Uterus (tissue), 4 donors: ENCODE measurements at places on chromosomes 6 and 20. TPM values are rescaled to one million over a fixed set of nuclear protein-coding genes. Genes with fewer than 3 reads are reported as not detected.

DNA sequence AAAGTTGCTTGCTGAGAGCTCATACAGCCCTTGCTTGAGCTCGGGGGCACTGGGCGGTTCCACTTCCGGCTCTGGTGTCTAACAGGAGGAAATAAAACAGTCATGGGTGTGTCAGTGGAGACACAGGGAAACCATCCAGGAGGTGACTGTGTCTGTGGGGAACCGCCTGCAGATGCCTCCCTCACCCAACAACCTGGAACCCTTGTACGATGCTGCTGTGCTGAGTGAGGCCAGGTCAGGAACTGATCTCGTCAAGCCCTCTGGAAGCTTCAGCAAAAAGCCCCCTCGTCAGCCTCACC, 15.5 kb downstream of the TXNDC5 start:
- no peaks in the 10 kb centered on the region for H3K4me1 ChIP-seq
- no peak overlapping the region for H3K27ac ChIP-seq
- no peaks in the 10 kb centered on the region for H3K36me3 ChIP-seq
- H3K4me3 ChIP-seq = no peak overlapping the region
- no peak for DNase-seq
- no peaks in the 10 kb centered on the region for H3K27me3 ChIP-seq

GRCh38 chr20:42483730-42484303, 705.9 kb downstream of the PTPRT start:
- H3K27ac ChIP-seq = no peak overlapping the region
- H3K36me3 ChIP-seq = no peaks in the 10 kb centered on the region
- no peaks in the 10 kb centered on the region for H3K27me3 ChIP-seq
- no peak for DNase-seq

GRCh38 chr20:17709361-17710293, 9.9 kb downstream of the BANF2 start:
- H3K27me3 ChIP-seq = no peaks in the 10 kb centered on the region
- no peaks in the 10 kb centered on the region for H3K36me3 ChIP-seq
- H3K4me3 ChIP-seq = no peak overlapping the region
- H3K4me1 ChIP-seq = no peaks in the 10 kb centered on the region
- no peak overlapping the region for H3K27ac ChIP-seq

DNA sequence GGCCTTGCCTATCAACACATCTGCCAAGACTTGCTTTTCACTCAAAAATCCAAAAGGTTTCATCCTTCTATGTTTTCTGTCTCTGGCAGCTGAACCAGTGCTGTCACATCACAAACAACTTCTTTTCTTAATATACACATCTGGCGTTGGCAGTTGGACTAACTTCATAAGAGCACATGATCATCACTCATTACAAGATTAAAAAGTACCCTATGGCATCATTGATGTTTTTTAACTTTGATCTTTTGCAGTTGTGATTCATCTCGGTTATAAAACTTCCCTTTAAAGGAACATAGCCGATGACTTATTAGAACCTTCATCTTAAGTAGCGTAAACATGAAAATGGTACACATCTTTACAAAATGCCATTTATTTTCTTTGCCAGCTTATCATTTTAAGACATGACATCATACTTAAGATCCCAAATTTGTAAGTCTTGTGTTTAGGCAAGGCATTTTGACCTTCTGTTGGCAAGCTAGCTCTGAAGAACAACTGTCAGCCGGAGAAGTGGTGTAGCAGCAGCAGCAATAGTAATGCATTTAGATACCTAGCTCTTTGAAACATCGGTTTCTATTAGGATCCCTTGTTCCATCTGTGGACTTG, 64.2 kb upstream of the SUPT3H start:
- H3K27me3 ChIP-seq = no peaks in the 10 kb centered on the region
- H3K27ac ChIP-seq = no peak overlapping the region
- no peak for DNase-seq
- no peak overlapping the region for H3K4me3 ChIP-seq

GNAS-AS1 gene
- 3.4 TPM for total RNA-seq
